Motor neuron (in vitro differentiated cells): ENCODE measurements at places on chromosomes 1 and 21. TPM values are rescaled to one million over a fixed set of nuclear protein-coding genes. Genes with fewer than 3 reads are reported as not detected.

GPBP1L1 gene
- total RNA-seq, result 108 and 112 TPM in 2 replicates

DNA sequence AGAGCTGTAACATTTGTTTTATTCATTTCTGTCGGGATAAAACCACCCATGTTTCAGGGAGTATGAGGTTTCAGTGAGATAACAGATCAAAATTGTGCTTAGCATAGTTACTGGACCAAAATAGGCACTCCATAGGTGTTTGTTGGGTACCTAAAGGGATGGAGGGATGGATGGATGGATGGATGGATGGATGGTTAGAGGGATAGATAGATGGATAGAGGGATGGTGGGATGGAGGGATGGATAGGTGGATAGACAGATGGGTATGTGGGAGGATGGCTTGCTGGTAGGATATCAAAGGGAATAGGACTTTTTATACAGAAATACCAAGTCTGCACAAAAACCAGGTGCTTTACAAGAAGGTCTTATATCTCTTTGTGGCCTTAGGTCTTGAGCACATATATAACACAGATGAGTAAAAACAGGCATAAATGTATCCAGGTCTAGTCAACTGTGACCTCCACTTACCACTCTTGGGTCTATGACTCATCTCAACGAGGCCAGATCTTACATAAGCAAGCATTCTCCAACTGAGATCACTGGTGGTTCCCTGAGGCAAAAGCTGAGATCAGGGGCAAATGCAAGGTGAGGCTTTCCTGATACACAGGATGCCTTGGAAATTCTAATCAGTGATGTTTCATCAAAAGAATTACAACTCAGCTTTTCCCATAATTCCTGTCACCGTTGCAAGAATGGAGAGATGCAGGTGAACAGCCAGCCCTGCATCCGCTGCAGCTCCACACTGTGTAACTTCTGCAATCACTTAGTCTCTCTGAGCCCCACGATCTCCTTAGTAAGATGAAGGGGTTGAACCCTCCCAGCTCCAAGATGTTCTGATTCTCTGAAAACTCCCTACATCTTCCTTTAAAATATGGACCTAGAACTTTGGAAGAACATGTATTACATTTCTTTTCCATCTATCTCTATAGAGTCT, 32.0 kb downstream of the PTAFR start:
- no peak for ATAC-seq

DNA sequence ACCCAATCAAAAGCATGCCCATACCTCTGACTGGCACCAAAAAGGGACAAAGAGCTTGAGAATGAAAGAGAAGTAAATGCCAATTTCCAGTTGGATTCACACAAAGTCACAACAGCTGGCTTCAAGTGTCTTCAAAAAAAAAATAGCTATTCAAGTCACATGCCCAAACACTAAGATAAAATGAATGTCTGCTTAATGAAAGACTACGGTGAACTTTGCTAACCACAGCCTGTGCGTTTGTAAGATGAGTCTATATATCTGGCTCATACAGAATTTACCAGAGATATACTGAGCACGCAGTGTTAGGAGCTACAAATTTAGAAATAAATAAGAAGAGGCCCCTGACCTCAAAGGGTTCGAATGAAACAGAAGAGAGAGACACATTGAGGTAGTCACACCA, 73.2 kb downstream of the DAB1 start:
- ATAC-seq, result no peak

GRCh38 chr21:44532712-44533111, 7.3 kb downstream of the KRTAP10-1 start:
- no peak for ATAC-seq
